ENCODE measurements at places on chromosomes 13 and 19.

GRCh38 chr19:14482172-14482941, 7.2 kb upstream of the PTGER1 start:
- DNase-seq, result no peak

- DNase-seq, result no peak
Observed at GRCh38 chr19:33771384-33772101, 25.1 kb upstream of the KCTD15 start.

DNA sequence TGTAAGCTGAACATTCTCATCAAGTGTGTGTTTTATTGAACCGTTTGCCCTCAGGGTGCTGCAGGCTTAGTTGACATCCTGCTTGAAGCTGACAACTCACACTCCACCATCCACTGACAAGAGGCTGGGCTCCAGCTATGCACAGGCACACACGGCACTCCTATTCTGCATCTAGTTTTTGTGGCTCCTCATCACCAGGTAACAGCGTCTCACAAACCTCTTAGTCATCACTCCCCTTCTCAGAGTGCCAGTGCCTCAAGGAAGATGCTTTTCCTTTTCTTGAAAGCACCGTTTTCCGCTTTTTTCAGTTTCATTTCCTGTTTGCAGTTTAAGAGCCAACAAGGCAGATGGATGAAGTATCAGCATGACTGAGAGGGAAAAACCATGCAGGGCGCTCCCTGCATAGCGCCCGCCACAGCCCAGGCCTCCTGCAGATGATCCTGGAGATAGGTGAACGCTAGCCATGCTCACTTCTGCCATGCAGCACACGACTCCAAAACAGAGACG, 491.2 kb downstream of the COG6 start:
- no peak for DNase-seq

- no peak for DNase-seq
Observed at GRCh38 chr19:23346696-23347095, 48.6 kb downstream of the ZNF91 start.

GRCh38 chr13:66585669-66586203, 644.4 kb downstream of the PCDH9 start:
- DNase-seq, result no peak

DNA sequence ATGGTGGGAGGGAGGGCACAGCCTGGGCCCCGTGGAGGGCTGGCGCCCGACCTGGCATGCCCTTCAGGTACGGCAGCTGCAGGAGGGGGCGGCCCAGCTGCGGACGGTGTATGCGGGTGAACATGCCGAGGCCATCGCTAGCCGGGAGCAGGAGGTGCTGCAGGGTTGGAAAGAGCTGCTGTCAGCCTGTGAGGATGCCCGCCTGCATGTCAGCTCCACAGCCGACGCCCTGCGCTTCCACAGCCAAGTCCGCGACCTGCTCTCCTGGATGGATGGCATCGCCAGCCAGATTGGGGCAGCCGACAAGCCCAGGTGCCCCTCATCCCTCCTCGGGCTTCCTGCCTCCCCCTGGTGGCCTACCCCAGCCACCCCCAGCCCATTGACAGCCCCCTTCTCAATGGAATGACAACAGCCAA, 16.6 kb upstream of the SHKBP1 start:
- no peak for DNase-seq
